H4 (cell line): ENCODE measurements at places on chromosomes 7 and 10.

DNA sequence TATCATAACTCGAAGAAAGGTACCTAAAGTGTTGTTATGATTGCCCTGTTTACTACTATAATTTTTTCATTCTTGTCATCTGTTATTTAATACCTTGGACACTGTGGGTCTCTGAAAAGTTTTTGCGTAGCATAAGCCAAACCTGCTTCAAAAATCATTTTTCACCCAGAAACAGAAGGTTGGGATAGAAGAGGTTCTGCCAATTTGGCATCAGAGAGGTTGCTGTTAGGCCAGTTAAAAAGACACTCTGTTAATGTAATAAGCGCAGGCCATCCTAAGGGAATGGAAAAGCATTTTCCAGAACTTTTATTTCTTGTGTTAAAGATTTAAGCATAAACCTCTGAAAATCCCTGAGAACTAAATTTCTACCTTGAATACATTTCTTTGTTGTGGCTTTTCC, 212.2 kb downstream of the BMPER start:
- no peak for DNase-seq

- no peak for DNase-seq
These were observed 5.5 kb downstream of the PTPRN2 start for GRCh38 chr7:158582089-158582456.

- DNase-seq: no peak
These were observed 20.3 kb upstream of the GJC3 start for GRCh38 chr7:99949645-99950228.

DNA sequence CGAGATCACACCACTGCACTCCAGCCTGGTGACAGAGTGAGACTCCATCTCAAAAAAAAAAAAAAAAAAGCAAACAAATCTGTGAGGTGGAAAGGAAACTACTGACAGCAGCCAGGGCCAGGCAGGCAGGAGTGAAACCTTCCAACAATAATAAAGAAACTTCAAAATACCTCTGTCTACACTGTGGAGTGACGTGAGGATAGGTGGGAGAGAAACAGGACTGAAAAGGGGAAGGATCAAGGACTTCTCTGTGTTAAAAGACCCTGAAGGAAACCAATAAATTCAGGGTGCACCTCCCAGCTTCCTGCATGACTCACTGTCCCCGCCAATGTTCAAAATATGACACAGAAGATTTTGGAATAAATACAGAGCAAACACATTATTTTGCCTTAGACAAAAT, 82.9 kb downstream of the KIAA1549 start:
- no peak for DNase-seq

DNA sequence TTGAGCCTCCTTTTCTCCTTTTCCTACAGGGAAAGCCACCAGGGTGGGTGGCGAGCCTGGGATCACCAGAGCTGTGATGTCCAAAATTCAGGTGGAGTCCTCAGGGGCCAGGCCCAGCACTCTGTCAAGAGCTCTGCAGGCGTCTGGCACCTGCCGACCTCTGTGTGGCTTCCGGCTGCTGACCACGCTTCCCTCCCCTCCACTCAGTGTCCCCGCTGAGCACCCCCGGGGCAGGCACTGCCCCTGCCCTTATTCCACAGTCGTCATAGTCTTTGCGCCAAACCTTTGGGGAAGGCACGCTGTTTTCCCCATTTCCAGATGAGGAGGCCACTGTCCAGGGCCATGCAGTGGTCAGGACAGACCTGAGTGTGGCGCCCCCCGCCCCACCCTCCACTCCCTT, 7.5 kb downstream of the MTG1 start:
- no peak for DNase-seq

- DNase-seq: no peak
These were observed 22.7 kb downstream of the MCMBP start for GRCh38 chr10:119849944-119850343.

- peak; percentile 40 for DNase-seq
These were observed 97.0 kb downstream of the HGF start for GRCh38 chr7:81672872-81673271.

DNA sequence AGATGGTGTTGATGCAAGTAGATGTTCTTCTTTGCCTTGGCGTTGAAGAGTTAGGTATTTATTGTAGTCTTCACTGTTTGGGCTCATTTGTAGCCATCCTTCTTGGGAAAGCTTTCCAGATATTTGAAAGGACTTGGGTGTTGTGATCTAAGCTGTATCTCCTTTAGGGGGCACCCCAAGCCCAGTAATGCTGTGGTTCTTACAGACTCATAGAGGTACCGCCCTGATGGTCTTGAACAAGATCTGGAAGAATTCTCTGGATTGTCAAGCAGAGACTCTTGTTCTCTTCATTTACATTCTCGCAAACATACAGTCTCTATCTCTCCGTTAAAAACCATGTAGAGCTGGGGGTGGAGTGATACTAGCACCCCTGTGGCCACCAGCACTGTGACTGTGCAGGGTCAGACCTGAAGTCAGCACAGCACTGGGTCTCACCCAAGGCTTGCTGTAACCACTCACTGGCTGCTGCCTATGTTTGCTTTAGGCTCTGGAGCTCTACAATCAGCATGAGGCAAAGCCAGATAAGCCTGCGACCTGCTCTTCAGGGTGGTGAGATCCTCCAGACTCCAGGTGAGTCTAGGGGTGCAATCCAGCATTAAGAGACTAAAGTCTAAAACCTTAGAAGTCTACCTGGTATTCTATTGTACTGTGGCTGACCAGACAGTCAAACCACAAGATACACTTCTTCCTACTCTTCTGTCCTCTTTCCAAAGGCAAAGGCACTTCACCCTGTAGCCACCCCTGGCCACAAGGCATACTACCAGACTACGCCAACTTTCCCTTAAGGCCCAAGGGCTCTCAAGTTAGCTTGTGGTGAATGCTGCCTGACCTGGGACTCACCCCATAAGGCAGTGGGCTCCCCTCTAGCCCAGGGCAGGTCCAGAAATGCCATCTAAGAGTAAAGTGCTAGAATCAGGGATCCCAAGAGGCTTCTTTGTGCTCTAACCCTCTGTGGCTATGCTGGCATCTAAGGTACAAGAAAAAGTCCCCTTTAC, 209.7 kb upstream of the TMEM196 start:
- peak; percentile 95 for DNase-seq

GRCh38 chr10:121525251-121526134, 72.8 kb downstream of the FGFR2 start:
- DNase-seq: no peak

DNA sequence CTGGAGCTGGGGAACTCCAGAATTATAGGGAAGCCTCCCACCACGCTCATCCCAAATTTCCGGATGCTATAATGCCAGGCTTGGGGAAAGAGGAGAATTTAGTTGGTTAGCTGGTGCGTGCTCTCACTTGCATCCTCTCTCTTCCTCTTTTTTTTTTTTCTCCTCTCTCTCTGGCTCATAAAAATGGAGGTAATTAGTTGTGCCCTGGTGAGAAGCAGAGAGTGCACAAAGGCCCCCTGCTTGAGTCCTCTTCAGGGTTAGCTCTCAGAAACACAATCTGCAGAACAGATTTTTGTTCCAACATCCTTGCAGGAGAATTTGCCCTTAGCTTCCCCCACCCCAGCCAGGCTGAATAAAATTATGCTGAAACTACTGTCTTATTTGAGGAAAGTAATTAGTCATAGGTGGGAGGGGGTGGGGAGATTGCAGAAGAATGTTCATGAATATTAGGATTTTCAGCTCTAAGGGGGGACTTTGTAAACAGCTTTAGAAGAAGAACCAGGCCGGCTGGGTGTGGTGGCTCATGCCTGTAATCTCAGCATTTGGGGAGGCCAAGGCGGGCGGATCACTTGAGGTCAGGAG, 7.6 kb downstream of the SERPINE1 start:
- DNase-seq: no peak

DNA sequence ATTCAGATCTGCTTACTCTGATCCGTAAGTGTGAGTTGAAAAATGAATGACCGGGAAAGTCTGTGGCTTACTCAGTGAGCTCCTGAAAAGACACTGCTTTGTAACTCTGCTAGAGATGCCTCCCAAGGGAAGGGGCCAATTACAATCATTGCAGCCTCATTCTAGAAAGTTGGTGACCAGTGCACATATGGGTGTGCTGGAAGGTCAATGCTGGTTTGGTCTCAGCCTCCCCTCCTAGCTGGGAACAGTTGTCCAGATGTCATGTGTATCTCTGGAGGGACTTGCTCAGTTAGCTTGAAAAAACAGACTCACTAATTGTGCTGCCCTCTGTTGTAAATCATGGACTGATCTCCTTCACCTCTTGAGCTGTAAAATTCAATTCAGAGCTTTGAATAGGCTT, 405.0 kb downstream of the ADRA2A start:
- DNase-seq: no peak

DNA sequence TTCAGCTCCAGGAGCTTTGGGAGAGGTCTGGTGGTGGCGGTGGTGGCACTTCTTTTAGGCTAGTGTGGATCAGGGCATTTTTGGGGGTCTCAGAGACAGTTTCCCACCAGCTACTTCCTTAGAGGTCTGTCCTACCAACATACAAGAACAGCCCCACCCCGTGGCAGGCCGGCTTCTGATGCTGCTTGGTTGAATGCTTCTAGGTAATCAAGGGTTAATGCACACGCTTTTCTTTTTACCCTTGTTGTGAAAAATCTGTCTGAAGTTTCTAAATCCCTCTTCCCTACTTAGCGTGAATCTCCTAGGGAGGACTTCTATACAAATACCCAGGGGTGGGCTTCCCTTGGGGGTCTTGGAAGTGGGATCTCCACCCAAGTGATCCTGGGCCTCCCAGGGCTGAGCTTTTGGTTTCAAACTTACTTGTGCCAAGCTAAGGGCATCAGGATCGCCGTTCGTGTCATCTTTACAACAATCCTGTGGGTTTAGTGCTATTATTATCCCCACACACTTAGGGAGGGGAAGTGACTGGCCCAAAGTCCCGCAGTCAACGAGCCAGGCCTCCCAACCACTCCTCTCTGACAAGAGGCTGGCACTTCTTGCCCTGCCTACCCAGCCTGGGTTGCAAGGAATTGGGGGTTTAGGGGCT, 1.7 kb downstream of the SH2B2 start:
- no peak for DNase-seq

GRCh38 chr10:95404462-95404858, 113.7 kb upstream of the PDLIM1 start:
- DNase-seq: no peak

DNA sequence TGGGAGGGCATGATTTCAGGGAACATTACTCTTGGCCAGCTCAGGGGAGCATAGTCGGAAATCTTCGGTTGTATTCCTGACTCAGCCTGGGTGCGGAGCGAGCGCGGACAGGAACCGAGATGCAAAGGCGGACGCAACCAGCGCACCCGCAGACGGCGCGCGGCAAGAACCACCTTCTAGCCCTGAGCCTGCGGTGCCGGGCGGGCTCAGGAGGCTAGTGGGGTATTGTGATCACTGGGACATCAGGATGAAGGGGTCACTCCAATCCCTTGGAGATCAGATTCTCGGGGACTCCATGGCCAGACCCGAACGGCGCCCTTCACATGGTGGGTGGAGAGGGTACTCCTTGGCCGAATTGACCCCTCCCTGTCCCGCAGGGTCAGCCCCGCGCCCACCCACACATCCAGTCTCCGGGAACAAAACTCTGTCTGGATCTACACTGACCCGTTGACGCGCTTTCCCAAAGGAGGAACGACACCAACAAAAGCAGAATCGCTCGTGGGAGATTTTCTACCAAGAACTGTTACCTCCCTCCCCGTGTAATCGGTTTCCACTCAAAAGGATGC, 730.5 kb downstream of the ZWINT start:
- no peak for DNase-seq

DNA sequence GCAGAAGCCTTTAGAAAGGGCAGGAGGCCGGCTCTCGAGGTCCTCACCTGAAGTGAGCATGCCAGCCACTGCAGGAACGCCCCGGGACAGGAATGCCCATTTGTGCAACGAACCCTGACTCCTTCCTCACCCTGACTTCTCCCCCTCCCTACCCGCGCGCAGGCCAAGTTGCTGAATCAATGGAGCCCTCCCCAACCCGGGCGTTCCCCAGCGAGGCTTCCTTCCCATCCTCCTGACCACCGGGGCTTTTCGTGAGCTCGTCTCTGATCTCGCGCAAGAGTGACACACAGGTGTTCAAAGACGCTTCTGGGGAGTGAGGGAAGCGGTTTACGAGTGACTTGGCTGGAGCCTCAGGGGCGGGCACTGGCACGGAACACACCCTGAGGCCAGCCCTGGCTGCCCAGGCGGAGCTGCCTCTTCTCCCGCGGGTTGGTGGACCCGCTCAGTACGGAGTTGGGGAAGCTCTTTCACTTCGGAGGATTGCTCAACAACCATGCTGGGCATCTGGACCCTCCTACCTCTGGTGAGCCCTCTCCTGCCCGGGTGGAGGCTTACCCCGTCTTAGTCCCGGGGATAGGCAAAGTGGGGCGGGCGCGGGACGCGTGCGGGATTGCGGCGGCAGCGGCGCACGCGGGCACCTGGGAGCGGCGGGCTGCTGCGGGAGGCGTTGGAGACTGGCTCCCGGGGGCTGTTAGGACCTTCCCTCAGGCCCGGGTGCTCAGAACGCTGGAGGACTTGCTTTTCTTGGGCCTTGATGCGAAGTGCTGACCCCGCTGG, at the start of gene FAS:
Gene FAS (plus strand): TSS at position 415 of the 777 bp plus-strand sequence. CDS start 79 bp downstream, at position 494.
- DNase-seq: peak; percentile 57

DNA sequence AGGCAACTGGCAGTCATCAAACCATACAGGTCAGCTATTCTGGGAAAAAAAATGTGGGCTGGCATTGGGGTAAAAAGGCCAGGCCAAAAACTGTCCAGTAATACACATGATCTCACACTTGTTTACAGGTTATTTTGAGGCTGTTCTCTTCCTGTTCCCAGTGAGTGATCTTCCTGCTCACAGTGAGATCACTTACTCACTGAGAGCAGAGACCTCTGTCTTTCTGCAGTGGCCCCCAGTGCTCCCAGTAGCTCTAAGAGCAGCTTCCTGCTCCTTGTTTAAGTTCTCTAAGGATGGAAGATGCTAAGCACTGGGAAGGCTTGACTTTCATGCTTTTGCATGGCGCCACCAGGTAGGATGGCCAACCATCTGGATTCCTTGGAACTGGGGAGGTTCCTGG, 93.5 kb upstream of the KIAA1217 start:
- no peak for DNase-seq

DNA sequence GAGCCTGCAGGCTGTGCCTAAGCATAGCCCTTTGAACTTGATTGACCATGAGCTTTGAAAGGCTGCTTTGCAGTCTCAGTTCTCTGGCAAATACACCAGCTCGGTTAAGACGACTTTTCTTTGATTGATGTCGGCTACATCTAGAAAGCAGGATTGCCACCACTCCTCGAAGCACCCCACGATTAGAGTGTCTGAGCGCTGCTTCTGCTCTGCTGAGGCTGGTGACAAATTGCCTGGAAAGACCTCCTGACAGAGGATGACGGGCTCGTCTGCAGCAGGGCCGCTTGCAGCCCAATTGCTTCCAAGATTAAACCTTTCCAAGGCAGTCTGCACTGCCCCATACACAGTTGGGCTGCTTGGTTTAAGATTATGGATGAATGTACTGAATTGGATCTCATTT, 182.0 kb downstream of the CUX1 start:
- no peak for DNase-seq

GRCh38 chr10:10500937-10501336, 516.7 kb upstream of the CELF2 start:
- peak; percentile 37 for DNase-seq

GRCh38 chr10:29635711-29636144, 957 bp upstream of the SVIL start:
- DNase-seq: no peak

DNA sequence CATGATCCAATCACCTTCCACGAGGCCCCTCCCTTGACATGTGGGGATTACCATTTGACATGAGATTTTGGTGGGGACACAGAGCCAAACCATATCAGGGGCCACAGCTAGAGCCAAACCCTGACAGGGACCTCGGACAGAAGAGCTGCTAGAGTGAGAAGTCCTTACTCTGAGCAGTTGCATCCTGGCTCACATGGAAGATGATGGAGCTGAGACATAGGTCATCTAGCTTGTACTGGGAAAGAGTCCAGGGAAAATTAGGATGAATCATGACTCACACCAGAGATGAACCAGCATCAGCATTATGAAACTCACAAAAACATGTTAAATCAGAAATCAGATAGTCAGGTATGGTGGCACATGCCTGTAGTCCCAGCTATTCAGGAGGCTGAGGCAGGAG, 12.8 kb upstream of the FMC1 start:
- no peak for DNase-seq
